ENCODE measurements at places on chromosomes 7 and 10.

GRCh38 chr7:98877692-98878364 is 504 bp upstream of the TRRAP start:
- DNase-seq: no peak

DNA sequence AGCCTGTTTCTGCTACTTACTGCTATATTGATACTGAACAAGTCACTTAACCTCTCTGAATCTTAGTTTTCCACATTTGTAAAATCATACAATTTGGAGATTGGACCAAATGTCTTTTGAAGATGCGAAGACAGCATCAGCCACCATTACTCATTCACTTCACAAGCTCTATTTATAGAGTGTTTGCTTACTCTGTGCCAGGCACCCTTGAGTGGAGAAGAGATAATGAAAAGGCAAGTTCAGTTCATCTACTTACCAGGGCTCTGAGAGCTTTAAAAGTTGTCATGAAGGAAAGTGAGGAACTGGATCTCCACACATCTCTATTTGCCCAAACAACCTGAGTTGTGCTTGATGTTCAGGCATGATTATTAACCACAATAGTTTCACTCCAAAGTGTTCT is 277.5 kb downstream of the CSTF2T start:
- no peak for DNase-seq

GRCh38 chr10:79215531-79215930 is 131.7 kb upstream of the PPIF start:
- DNase-seq: no peak

- DNase-seq: no peak
Measured at GRCh38 chr7:47671358-47671757, 89.4 kb upstream of the TNS3 start.

- no peak for DNase-seq
Measured at GRCh38 chr7:75575488-75576121, 83.5 kb downstream of the SPDYE5 start.

DNA sequence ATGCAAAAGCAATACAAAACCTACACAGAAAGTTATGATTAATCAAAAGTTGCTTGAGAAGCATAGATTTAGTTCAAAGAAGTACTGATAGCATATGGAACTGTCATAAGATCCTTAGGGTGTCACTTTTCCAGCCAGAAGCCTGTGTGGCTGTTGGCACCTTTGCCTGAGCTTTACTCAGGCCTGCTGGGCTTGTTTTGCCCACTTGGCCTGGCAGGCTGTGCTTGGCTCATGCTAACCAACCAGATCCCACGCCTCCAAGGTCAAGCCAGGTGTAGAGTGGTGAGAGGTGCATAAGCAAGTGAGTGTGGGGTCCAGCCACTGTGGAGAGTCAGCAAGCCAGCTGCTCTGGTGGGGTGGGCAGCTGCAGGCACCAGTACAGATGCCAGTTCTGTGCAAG is 12.0 kb upstream of the LIPA start:
- no peak for DNase-seq

DNA sequence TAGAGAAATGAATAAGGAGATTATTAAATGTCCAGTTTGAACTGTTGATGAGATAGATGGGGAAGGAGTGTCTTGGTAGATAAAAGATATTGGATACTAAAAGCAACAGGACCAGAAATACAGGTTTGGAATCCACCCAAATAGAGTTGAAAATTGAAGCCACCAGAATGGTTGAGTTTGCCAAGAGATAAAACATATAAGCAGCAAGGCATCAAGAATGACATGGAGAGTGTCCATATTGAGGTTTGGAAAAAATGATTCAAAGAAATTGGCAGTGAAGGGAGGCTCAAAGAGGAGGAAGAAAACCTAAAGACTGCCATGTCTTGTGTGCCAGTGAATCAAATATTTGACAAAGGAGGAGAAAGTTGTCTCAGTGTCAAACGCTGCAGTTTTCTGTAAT is 24.2 kb downstream of the CFAP69 start:
- DNase-seq: no peak

DNA sequence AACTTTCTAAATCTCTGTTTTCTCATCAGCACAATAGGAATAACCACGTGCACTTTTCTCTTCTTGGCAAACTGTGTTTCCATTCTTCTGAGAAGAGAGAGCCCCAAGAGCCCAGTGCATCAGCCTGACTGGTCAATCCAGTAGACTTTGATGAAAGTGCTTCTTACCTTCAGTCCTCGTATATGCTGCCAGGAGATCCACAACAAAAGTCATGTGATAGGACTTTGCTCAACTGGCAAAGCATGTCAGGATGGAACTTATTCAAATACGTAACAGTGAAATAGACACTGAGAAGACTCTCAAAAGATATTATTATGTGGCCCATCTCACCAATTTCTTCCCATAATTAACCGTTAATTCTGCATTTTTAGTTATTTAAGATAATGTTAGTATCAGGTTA is 1031.5 kb upstream of the LRRTM3 start:
- no peak for DNase-seq

DNA sequence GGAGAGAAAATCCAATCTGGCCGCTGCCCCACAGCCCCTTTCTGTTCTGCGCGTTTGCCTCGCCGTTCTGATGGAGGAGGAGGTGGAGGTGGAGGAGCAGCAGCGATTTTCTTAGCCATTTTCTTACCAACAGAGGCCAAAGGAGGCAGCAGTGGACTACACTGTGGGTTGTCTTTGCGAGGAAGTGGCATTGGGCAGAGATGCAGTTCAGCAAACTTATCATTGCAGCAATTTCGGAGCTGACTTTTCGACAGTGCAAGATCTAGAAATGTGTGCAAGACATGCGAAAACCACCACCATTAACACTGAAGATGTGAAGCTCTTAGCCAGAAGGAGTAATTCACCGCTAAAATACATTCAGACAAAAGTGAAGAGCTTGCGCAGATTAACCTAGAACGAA is 1.9 kb upstream of the ARL4A start:
- peak; percentile 46 for DNase-seq

GRCh38 chr7:28575241-28575643 is 162.9 kb downstream of the CREB5 start:
- DNase-seq: no peak

DNA sequence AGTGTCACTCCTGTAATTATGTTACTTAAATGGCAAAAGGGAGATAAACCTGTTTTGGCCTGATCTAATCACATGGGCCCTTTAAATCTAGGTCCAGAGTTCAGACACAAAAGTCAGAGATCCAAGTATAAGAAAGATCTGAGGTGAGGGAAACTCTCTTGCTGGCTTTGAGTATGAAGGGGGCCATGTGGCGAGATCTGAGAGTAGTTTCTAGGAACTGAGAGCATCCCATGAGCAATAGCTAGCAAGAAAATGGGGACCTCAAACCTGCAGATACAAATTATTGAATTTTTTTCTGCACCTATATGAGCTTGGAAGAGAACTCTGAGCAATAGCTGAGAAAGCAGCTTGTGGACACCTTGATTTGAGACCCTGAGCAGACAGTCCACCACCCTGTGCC is 27.6 kb downstream of the ANKRD7 start:
- no peak for DNase-seq

GRCh38 chr10:93280121-93280698 is 201.9 kb downstream of the MYOF start:
- no peak for DNase-seq

DNA sequence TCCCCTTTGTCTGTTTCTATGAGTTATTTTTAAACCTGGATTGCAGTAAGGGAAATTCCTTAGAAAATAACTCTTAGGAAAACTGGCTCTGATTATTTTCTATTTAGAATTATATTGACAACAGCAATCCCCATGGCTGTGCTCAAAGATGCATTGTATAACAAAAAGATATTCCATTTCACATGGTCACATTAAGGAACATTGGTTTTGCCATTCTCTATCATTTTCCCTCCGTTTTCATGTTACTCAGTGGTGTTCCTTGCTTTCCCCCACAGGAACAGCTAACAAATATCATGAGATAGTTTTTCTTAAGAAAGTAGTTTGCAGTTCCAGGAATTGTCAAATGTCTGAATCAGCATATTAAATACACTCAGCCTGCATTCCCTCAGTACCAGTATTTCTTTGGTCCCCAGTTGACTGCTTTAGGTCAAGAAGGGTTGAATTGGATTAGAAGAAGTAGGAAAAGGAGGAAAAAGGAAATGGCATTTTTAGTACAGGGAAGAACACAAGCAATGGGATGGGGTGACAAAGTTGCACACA is 436.7 kb downstream of the TNS3 start:
- DNase-seq: no peak

- no peak for DNase-seq
Measured at GRCh38 chr7:154474903-154475520, 422.8 kb downstream of the DPP6 start.

- no peak for DNase-seq
Measured at GRCh38 chr10:100391163-100392002, 44.4 kb downstream of the SCD start.

- no peak for DNase-seq
Measured at GRCh38 chr10:21479570-21480315, 45.7 kb downstream of the SKIDA1 start.

DNA sequence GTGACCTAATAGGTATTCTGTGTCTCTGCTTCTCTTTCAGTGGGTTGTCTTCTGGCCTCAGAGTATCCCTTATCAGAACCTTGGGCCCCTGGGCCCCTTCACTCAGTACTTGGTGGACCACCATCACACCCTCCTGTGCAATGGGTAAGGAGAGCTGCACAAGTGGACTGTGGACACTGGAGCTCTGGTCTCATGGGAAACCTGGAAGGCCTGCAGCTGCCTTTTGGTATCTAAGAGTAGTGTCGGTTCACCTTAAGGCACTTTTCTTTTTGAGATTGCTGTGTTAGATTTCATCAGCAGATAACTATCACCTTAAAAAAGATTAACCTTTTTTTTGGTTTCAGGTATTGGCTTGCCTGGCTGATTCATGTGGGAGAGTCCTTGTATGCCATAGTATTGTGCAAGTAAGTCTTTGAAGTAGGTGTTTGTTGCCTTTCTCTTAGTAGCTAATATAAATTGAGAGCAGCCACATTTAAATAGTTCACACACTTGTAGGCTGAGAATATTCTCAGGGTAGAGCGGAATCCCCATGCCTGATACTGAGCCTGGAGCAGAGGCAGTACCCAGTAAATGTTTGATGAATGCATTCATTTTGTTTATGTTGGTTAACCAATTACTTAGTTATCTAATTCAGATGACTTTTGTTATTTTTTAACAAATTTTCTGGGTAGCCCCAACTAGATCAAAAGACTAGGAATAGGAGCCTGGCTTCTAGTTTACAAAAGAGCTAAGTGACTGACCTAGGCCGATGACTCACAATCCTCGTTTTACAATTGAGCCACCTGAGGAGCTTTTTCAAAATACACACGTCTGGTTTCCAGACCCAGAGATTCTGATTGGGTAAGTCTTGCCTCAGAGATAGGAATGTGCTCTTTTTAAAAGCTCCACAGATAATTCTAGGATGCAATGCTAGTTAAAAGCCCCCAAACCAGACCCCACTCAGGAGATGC is 3.6 kb downstream of the TMEM254 start:
- no peak for DNase-seq

DNA sequence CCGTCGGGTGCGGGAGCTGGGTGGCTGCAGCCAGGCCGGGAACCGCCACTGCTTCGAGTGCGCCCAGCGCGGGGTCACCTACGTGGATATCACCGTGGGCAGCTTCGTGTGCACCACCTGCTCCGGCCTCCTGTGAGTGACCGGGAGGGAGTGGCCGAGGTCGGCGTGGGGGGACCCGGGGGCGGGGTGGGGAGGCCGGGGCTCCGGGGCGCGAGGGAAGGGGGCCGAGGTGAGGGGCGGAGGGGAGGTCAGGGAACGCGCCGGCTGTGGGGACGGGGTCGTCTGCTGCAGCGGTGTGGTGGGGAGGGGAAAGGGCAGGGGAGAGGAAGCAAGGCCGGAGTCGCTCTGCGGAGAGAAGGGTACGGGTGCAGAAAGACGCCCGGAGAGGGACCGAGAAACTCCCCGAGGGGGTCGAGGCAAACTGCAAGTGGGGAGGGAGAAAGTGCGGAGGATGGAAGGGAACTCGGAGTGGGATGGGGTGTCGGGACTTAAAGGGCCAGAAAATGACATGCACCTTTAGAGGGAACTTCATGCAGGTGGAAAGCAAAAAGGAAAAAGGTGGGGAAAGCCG is 518 bp downstream of the AGFG2 start:
- DNase-seq: no peak

- no peak for DNase-seq
Measured at GRCh38 chr7:11077816-11078215, 104.1 kb downstream of the PHF14 start.

GRCh38 chr7:37714606-37715005 is 31.0 kb downstream of the GPR141 start:
- no peak for DNase-seq
